Stimulated activated CD8-positive, alpha-beta memory T cell treated with anti-CD3 and anti-CD28 coated beads, Interleukin-7, amount 100 ng/mL, for 1 hour (primary cell): ENCODE measurements at places on chromosomes 1 and 21.

DNA sequence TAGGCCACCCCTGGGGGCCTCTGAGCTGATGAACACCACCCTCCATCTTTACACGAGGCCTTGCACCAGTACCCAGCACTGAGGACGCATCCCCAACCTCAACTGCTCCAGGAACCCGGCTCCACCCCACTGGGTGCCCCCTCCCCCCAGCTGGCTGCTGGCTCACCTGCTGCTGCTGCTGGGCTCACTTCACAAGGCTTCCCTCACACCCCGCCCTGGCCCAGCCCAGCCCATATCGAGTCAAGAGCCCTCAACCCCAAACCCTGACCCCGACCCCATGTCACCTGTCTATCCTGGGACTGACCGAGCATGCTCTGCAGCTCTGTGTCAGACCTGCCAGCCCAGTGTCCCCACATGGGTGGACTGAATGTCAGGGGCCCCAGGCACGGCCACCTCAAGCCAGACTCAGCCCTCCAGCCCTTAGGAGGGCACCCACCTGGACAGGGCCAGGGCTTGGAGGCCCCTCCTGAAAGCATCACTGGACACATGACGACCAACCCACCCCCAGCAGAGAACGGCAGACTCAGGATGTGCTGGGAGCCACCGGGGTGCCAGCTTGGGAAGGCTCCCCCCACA is 21.4 kb downstream of the WNT9A start:
- no peak for DNase-seq

- no peak for DNase-seq
Measured at GRCh38 chr21:45970674-45971615, 10.6 kb upstream of the COL6A1 start.

DNA sequence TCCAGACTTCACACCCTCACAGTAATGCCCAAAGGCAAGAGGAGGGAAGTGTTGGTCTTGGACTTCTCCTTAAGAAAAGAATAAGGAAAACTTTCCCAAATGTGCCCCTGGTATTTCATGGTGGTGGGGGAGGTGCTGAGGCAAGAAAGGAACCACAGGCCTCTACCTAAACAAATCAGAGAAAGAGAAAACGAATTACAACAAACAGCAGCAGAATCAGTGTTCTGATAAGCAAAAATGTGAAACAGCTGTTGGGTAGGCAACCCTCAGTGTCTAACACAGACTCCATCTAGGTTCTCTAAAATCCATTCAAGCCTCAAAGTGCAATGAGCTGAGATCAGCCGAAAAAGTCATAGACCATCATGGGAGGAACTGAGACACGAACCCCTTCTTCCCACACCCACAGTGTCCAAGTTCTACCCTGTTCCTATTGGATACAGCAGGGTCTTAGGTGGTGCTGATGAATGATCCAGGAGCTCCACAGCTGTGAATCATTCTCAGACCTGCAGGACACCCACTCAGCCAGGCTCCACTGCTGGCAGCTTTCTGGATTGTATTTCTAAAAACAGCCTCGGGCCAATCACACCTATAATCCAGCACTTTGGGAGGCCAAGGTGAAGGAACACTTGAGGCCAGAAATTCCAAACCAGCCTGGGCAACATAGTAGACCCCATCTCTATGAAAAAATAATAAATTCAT is 149.1 kb downstream of the PLPP3 start:
- DNase-seq: no peak

DNA sequence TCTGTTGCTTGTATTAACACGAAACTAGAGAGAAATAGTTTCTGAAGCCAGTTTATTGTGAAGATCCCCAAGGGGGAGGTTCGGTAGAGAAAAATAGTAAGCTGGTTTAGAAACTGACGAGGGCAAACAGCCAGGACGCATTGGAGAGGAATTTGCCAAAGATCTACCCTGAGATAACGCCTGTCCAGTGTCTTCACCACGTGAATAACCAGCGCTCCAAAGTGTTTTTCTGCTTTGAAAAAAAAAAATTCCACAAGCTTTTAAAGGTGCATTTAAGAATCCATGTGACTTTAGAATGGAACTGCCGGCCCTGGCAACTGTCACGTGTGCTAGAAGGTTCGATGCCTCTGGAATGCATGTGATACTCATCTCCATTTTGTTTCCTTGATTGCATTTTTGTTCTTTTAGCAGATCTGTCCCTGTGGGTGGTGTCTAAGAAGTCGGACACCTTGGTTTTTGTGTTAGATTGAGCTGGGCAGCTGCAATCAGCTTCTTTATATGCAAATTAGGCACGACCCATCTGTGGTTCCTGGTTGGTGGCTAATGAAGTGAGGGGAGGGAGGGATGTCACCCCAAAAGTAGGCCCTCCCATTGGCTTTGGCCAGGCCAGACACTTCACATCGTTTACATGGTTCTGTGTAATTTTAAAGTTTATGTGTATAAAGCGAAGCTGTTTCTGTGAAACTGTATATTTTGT is 1.3 kb upstream of the THAP3 start:
- DNase-seq: no peak

- no peak for DNase-seq
Measured at GRCh38 chr1:228161866-228162265, 3.7 kb upstream of the IBA57 start.

GRCh38 chr1:48405400-48405799 is 66.6 kb downstream of the SPATA6 start:
- DNase-seq: no peak

DNA sequence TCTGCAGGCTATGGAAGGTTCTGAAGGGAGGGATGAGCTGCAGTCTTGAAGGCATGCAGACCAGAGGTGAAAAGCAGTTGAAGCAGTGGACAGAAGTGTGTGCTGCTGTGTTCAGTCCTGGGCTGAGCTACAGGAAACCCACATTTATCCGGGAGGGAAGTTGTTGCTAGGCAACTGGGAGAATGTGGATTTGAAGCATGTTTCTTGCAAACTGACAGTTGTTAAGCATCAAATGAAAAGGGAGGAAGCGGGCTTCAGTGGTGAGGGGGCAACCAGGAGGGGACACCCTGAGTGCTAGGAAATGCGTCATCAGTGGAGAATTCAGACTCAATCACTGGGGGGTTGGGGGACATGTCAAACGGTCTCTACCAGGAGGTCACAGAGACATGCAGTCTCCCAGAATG is 28.7 kb downstream of the ABCA4 start:
- no peak for DNase-seq

- no peak for DNase-seq
Measured at GRCh38 chr21:30126576-30126975, 40.0 kb downstream of the CLDN17 start.

GRCh38 chr1:211335522-211336157 is 9.0 kb downstream of the TRAF5 start:
- DNase-seq: no peak

DNA sequence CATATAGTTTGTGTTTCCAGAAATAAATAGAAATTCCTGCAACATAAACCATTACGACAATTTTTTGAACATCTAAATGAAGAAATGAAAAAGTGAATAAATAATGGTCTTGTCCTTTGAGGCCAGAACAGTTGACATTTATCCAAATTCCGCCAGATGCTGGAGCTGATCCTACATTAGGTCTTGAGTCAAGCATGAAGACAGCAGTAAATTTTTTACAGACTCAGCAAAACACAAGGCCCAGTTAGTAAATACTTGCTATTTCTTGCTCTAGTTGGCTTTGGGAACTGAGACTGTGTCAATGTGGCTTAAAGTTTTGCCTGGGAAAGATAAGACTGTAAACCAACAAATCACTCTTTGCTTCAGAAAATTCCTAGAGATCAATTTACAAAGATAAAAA is 540.1 kb upstream of the RGS18 start:
- DNase-seq: no peak

DNA sequence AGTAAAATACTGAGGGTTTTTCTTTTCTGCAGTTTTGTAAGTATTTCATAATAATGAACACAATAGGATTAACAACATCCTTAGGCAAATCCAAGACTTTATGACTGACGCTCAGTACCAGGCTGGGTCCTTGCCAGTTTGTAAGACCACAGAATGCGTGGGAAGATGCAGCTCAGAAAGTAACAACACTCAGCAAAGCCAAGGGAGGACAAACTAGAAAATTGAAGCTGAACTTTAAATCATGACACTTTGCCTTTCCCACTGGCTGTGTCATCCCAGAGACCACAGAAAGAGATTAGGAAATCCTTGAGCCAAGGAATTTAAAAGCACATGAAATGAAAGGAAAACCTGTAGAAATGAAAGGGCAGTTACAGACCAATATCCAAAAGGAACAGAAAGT is 426.3 kb upstream of the CHRM3 start:
- DNase-seq: no peak

DNA sequence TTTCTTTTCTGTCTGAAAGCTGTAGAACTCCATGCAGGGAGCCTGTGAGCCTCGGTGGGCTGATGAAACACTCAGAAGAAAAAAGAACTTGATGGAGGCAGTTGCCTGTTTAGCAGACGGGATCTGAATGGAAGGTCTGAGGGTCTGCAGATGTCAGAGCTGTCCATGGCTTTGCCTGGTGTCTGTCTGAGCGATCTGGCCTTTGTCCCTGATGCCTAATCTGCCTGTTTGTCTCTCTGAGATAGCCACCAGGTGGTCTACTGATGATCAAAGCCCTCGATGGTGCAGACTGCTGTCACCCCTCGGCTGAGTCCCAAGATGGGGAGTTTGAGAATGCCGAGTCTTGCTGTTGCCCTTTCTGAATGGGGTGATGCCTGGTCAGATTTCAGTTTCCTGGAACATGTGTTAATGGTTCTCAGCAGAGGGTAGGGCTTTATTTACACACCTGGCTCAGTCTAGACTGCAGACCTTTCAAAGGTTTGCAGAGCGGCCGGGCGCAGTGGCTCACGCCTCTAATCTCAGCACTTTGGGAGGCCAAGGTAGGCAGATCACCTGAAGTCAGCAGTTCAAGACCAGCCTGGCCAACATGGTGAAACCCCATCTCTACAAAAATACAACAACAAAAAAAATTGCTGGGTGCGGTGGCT is 90.4 kb downstream of the KIF26B start:
- no peak for DNase-seq

GRCh38 chr1:154416471-154417337 is 11.6 kb downstream of the IL6R start:
- no peak for DNase-seq

- DNase-seq: no peak
Measured at GRCh38 chr1:62989497-62989896, 205.6 kb downstream of the ATG4C start.

GRCh38 chr1:97783751-97784150 is 137.1 kb downstream of the DPYD start:
- DNase-seq: no peak

DNA sequence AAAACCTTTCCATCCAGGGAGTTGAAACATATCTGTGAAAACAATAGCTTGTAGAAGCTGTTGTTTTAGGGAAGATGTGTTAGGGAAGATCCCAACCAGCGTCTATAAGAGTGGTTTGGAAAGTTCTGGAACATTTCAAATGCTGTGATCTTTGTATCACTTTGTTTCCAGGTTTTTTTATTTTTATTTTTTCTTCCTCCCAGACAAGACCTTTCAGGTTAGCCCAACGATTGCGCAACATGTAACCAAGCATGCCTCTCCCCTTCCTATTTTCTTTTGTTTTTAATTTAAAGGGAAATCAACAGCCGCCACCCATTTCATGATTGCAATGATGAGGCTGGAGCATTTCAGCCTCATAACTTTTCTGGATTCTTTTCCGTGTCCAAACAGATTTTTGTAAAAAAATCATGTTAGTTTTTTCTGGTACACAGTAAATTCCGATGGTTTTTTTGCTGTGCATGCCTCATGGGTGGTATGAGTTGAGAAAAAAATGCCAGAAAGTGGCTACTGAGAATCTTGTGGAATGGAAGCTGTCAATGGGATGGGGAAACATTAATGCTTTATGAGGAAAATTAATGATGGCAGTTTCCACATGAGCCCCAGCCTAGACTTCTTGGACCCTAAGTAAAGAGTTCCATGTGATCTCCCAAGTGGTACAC is 109.3 kb downstream of the RUNX1 start:
- no peak for DNase-seq
